ENCODE measurements at places on chromosomes 4 and X. TPM values are rescaled to one million over a fixed set of nuclear protein-coding genes. Genes with fewer than 3 reads are reported as not detected.

The ARX gene
- total RNA-seq, result not detected

The GPR50 gene
- total RNA-seq, result not detected

The C4orf51 gene
- total RNA-seq, result not detected

The AMTN gene
- not detected for total RNA-seq

The PDE6B gene
- 0.63 TPM for total RNA-seq

The MAGEA1 gene
- total RNA-seq, result not detected

The DMP1 gene
- total RNA-seq, result not detected

The SEC31A gene
- 258 TPM for total RNA-seq

The GRK4 gene
- total RNA-seq, result 6.8 TPM

The MAGIX gene
- total RNA-seq, result 1.5 TPM

The PF4V1 gene
- 1.9 TPM for total RNA-seq
